T-helper 9 cell (primary cell): ENCODE measurements at places on chromosomes 12 and 14.
A peak's percentile ranks its signal among the peaks of the same experiment; 100 is the strongest.

GRCh38 chr12:46430340-46430948 is 57.9 kb upstream of the SLC38A2 start:
- no peak for DNase-seq

- DNase-seq = no peak
Measured at GRCh38 chr12:110335481-110336045, 54.5 kb downstream of the ATP2A2 start.

- DNase-seq = no peak
Measured at GRCh38 chr12:116196752-116197718, 80.5 kb downstream of the MED13L start.

- DNase-seq = no peak
Measured at GRCh38 chr14:89466944-89467343, 49.9 kb upstream of the FOXN3 start.

- DNase-seq = no peak
Measured at GRCh38 chr14:90518069-90518940, 121.5 kb downstream of the CALM1 start.

- no peak for DNase-seq
Measured at GRCh38 chr12:110928700-110929099, 8.3 kb upstream of the MYL2 start.

- no peak for DNase-seq
Measured at GRCh38 chr12:105485921-105486320, 155.4 kb downstream of the C12orf75 start.

- DNase-seq = no peak
Measured at GRCh38 chr14:31410048-31410650, 10.2 kb downstream of the HEATR5A start.

DNA sequence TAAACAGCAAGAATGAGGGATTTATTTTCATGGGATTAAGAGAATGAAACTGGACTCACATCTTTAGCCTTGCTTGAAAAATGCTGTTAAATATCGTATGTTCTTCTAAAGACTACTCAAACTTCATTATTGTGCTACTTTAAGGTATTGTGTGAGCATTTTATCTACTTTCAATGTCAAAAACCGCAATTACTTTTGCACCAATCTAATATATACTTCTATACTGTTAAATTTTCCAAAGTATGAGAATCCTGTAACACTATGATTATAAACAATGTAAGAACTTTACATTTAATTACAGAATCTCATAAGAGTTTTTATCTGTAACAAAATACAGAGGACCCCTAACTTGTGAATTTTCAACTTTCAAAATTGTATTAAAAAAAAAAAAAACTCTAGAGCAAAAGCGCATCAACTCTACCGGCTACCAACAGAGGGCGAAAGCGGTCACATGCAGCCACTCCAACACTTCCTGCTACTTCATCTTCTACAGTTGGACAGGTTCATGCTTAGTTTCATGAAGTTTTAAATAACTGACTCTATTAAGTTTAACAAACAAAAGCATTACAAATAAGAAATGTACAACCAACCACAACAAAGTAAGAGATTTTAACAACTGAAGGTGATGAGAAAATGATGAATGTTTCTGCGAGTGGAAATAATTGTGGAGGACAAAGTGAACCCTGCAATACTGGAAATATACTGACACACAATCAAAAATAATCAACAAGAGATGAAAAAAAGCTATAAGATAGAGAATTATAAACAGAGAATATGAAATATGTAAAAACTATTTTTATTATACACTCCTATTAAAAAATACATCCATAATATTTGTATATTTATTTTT is 210.9 kb downstream of the MED13L start:
- peak; percentile 41 for DNase-seq

- DNase-seq = peak; percentile 41
Measured at GRCh38 chr12:1592444-1593173, 1.8 kb downstream of the FBXL14 start.

DNA sequence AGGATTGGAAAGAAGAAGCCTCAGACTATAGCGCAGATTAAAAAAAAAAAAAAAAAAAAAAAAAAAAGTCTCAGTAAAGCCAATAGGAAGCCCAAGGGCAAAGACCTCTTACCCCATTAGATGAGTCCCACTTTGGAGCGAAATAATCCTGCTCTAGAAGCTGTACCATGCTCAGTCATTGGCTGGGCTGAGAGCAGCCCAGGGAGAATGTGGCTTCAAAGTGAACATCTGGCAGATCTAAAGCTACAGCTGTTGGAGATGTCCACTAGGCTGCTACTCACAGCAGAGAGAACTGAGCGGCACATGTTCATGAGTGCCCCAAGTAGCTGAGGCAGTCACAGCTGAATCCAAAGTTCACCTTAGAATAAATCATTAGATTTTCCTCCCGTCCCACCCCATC is 560.9 kb downstream of the MED13L start:
- DNase-seq = no peak

DNA sequence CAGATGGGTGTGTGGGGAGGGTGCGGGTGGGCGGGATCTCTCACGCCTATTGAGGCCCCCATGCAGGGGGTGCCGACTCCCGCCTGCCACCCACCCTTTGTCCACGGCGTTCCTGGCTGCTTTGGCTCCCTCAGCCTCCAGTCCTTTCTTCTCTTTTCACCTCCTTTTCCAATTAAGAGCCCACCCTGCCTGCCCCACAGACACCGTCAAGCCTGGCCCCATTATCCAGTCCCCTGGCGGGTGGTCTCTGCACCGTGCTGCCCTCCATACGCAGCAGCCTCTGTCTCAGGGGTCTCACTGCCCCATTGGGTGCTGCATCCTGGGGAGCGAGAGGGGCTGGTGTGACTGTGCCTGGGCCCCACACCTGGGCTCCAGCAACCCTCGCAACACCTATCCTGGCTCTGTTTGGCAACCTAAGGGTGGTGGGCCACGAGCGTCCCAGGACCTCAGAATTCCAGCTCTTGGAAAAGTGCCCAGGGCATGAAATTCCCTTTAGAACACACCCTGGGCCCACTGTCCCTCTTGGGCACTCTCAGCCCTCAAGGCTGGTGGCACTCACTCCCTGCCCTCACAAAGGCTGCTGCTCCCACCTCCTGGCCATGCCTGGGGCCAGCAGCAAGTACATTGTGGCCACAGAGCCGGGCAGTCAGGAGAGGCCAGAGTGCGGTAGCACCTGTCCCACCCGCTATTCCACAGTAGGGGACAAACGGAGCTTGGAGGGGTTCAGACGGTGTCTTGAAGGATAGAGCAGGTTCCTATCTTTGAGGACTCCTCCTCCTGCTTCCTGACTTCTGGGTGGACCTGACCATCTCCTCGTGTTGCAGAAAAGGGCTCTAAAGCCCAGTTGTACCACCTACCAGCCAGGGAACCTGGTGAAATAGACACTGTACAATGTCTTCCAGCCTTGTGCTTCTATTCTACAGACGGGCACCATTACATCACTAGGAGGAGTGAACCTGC is 114.1 kb downstream of the KIF26A start:
- no peak for DNase-seq

DNA sequence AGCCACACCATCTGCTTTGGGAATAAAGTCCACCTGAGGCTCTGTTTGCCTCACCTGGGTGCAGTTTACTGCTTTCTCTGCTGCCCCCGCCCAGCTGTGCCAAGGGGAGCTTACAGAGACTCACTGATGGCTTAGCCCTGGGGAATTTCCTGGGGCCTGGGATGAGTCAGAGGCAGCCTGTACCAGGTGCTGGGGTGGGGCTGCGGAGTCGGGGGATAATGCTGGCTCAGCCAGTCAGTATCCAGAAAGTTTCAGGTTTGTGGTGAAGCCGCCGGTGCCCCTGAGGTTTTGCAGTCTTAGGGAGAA is 22.3 kb downstream of the PLEKHG3 start:
- peak; percentile 59 for DNase-seq

DNA sequence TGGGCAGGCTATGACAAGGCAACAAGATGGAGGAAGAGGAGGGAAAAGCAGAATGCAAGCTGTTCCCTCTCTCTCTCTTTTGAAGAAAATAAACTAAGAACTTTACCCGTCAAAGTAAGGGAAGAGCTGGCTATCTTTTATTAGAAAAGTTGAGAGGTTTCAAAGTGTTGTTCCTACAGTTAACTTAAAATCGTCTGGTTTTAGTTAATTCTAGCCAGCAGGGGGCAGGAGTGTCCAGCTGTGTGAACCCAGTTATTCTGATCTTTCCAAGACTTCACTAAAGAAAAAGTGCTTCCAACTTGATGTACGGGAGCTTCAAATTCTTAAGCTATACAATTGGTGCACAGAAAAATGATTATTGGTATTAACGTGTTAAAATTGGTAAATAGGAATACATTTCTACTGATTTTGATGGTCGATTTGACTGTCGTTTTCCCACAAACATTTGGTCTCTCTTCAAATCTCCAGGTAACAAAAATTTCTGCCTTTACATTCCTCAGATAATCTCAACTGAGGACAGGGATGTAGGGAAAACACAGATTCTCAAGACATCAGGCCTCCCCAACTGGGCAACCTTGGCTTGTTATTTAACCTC is 28.4 kb upstream of the MON2 start:
- DNase-seq = peak; percentile 34

DNA sequence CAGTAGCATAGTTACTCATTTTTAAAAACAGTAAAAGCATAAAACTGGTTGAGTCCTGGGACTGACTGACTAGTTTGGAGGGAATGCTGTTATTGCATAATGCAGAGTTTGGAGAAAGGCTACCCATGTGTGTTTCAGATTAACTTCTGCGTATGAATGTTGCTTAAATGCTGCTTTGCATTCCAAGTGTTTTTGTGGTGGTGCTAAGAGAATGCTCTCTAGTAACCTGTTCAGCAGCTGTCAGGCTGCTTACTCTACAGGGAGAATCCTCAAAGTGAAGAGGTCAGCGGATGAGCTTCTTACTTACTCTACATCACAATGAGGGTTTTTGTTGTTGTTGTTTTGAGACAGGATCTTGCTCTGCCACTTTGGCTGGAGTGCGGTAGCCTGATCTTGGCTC is 4.3 kb downstream of the DLST start:
- DNase-seq = no peak

- DNase-seq = no peak
Measured at GRCh38 chr12:92629349-92630065, 73.3 kb upstream of the PLEKHG7 start.

DNA sequence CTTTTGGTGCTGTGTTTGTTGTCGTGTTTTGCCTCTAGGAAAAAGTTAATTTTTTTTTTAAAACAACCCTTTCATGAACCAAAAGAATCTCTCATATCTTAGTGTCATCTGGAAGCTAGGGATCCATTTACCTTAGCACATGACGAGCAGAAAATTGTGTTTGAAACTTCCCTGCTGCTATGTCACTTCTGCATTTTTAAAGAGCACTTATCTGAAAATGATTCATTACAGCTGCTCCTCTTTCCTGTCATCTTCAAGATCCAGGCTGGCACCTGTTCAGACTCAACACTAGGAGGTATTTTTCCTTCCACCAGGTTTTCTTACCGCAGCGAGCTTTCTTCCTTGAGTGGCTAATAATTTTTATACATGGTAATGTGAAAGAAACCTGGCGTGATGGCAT is 67.0 kb downstream of the EML1 start:
- no peak for DNase-seq

GRCh38 chr12:12562016-12562483 is 613 bp downstream of the DUSP16 start:
- peak; percentile 26 for DNase-seq
